Transverse colon (tissue), 4 donors: ENCODE measurements at places on chromosomes 6 and 20. TPM values are rescaled to one million over a fixed set of nuclear protein-coding genes. Genes with fewer than 3 reads are reported as not detected.
A peak's percentile ranks its signal among the peaks of the same experiment; 100 is the strongest.

- no peaks in the 10 kb centered on the region for H3K36me3 ChIP-seq
- H3K27me3 ChIP-seq: no peaks in the 10 kb centered on the region
- H3K4me3 ChIP-seq: no peak overlapping the region
- H3K27ac ChIP-seq: peak overlapping the region; percentile 88
- no peak for DNase-seq
- H3K4me1 ChIP-seq: peaks cover 16% of the 10 kb centered on the region
Observed at GRCh38 chr6:8065519-8065911, 1.3 kb upstream of the BLOC1S5 start.

- no peak for DNase-seq
- no peaks in the 10 kb centered on the region for H3K36me3 ChIP-seq
- H3K4me3 ChIP-seq: no peak overlapping the region
- H3K4me1 ChIP-seq: peaks cover 36% of the 10 kb centered on the region
- H3K27me3 ChIP-seq: no peaks in the 10 kb centered on the region
- peak overlapping the region; percentile 34 for H3K27ac ChIP-seq
Observed at GRCh38 chr6:31205638-31206037, 35.2 kb upstream of the POU5F1 start.

DNA sequence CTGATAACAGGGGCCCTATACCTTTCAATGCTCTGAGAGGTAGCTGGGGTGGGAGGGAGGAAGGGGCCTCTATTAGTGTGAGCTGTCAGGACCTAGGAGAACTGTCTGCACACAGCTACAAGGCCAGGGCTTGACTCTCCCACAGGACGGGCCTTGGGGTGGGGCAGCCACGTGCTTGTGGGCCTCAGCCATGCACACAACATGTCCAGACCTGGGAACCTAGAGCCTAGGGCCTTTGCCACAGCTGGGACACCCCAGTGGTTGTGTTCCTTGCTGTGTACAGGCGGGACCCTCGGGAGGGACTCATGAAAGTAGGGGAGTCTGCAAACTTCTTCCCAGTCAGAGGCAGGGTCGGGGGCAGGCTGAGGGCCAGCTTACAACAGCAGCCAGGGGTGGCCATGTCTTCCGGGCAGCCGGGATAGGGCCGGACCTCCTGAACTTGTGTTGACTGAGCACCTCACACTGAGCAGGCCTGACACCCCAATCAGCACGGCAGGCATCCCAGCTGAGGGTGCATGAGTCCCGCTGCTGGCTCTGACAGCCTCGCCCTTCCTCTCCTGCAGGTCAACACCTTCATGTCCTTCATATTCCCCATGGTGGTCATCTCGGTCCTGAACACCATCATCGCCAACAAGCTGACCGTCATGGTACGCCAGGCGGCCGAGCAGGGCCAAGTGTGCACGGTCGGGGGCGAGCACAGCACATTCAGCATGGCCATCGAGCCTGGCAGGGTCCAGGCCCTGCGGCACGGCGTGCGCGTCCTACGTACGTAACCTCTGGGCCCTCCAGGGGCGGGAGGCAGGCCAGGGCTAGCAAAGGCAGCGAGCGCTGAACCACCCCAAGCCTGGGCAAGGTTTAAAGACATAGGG is 41.9 kb upstream of the MRGBP start:
- peaks cover 11% of the 10 kb centered on the region for H3K4me1 ChIP-seq
- H3K4me3 ChIP-seq: no peak overlapping the region
- H3K27ac ChIP-seq: no peak overlapping the region
- H3K36me3 ChIP-seq: no peaks in the 10 kb centered on the region
- H3K27me3 ChIP-seq: peaks cover 15% of the 10 kb centered on the region

GRCh38 chr6:17042422-17043147 is 59.3 kb upstream of the STMND1 start:
- no peak overlapping the region for H3K4me3 ChIP-seq
- DNase-seq: peak; percentile 66
- no peaks in the 10 kb centered on the region for H3K4me1 ChIP-seq
- peaks cover 6% of the 10 kb centered on the region for H3K27me3 ChIP-seq

DNA sequence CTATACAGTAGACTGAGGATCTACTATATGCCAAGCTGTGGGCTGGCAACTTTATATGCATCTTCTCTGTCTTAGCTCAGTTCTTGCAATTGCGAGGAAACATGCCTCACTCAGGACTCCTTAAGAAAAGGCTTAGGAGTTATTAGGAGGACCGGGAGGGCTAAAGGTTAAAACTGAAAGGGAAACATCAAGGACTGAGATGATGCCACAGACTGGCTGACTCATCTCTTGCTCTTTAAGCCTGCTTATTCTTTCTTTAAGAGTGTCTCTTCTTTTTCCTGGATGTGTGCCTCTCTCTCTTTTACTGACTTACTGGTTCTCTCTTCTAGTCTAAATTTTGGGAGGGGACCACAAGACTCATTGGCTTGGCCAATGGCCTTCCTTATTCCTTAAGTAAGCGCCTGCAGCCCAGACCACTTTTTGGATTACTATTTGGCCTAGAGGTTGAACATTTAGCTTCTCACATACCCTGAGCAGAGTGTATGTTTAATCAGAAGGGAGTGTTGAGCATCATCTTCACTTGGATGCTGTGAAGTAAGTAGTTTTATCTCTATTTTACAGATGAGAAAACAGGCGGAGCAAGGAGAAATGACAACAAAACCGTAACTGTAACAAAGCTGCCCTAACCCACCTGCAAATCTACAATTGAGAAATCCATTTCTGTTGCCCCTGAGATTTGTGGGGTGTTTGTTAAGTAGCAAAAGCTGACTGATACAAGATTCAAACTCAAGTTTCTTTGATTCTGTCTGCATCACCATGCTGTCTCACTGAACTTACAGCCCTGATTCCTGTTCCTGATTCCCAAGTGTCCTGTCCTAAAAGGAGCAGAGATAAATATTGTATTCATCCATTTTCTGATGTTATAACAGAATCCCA is 7.2 kb upstream of the SDC4 start:
- no peak for DNase-seq
- H3K36me3 ChIP-seq: no peaks in the 10 kb centered on the region
- peak overlapping the region; percentile 83 for H3K27ac ChIP-seq
- H3K4me1 ChIP-seq: peaks cover 54% of the 10 kb centered on the region

- H3K4me1 ChIP-seq: no peaks in the 10 kb centered on the region
- H3K27me3 ChIP-seq: peaks cover 37% of the 10 kb centered on the region
- peak; percentile 17 for DNase-seq
- peak within 1 kb of the TSS; percentile 22 for H3K4me3 ChIP-seq
Observed at GRCh38 chr6:34465531-34466241, at the start of gene PACSIN1. Gene PACSIN1, plus strand, starts transcription at chr6:34466076. Its CDS starts 60,230 bp downstream, at chr6:34526306.

GRCh38 chr20:3890398-3890751 is 1.2 kb downstream of the PANK2 start:
- peak overlapping the region; percentile 93 for H3K27ac ChIP-seq
- no peak for DNase-seq
- no peaks in the 10 kb centered on the region for H3K36me3 ChIP-seq
- H3K4me1 ChIP-seq: peaks cover 19% of the 10 kb centered on the region

GRCh38 chr6:13807696-13808095 is 6.7 kb downstream of the MCUR1 start:
- H3K27me3 ChIP-seq: no peaks in the 10 kb centered on the region
- peaks cover 29% of the 10 kb centered on the region for H3K4me1 ChIP-seq
- peaks cover 15% of the 10 kb centered on the region for H3K36me3 ChIP-seq
- no peak overlapping the region for H3K4me3 ChIP-seq

GRCh38 chr6:104407957-104408356 is 451.8 kb downstream of the HACE1 start:
- H3K27me3 ChIP-seq: no peaks in the 10 kb centered on the region
- DNase-seq: no peak
- H3K4me3 ChIP-seq: no peak overlapping the region
- H3K4me1 ChIP-seq: no peaks in the 10 kb centered on the region
- no peak overlapping the region for H3K27ac ChIP-seq
- H3K36me3 ChIP-seq: no peaks in the 10 kb centered on the region

- no peaks in the 10 kb centered on the region for H3K4me1 ChIP-seq
- no peak for DNase-seq
- H3K27me3 ChIP-seq: no peaks in the 10 kb centered on the region
Observed at GRCh38 chr6:71107911-71108420, 151.1 kb upstream of the B3GAT2 start.

DNA sequence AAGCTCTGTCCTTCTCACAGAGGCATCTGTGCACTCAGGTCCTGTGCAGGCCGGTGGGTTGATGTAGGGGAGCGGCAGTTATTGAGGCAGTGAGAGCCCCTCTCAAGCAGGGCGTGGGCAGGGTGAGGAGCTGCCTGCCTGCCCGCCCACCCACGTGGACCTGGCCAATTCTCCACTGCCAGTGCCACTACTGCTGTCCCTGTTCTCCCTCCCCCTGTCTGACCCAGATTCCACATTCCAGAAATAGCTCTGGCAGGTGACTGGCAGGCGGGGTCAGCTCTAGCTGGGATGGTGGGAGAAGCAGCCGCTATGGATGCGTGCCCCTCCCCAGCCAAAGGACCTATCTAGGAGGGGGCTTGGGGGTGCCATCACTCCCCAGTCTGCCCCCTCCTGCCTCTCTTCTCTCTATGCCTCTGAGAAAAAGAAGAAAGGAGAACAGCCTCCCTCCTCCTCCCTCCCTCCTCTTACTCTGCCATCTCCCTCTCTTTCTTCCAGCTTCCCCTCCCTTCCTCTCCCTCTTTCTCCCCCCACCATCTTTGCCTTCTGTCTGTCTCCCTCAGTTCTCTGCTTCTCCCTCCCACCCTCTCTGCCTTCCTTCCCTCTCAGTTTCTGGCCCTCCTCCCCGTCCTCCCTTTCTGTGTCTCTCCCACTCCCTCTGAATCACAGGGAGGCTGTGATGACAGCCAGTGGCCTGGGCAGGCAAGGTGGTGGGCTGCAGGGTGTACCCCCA is 86.5 kb upstream of the MYL9 start:
- DNase-seq: no peak
- H3K4me3 ChIP-seq: no peak overlapping the region
- H3K4me1 ChIP-seq: no peaks in the 10 kb centered on the region
- H3K27me3 ChIP-seq: no peaks in the 10 kb centered on the region
- no peaks in the 10 kb centered on the region for H3K36me3 ChIP-seq

DNA sequence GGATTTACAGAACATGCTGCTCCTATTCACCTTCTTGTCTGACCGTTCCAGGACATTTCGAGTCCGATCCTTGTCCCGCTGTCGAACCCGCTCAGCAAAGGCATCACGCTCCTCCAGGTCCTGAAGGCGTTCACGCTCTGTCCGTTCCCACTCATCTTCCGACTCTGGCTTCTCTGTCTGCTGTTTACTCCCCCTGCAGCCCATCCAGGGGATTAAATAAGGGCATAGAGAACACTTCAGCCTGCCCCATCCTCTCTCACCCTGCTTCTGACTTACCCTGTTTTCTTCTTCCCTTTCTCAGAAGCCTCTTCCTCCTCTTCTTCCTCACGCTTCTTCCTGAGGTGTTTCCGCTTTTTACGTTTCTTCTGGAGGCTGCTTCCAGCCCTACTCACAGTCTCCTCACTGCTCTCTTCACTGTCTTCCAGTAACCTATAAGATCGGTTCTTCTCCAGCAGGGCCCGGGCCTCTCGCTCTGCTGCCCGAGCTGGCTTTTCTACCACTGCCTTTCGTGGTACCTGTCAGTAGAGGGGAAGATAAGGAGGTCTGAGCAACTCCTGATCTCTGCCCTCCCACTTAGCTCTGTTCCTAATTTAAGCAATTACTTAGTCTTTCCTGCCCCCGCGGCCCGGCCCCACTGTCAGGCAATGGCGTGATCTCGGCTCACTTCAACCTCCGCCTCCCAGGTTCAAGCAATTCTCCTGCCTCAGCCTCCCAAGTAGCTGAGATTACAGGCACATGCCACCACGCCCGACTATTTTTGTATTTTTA is 1.9 kb downstream of the DHX16 start:
- H3K27ac ChIP-seq: no peak overlapping the region
- H3K27me3 ChIP-seq: no peaks in the 10 kb centered on the region
- H3K4me3 ChIP-seq: no peak overlapping the region
- no peak for DNase-seq

DNA sequence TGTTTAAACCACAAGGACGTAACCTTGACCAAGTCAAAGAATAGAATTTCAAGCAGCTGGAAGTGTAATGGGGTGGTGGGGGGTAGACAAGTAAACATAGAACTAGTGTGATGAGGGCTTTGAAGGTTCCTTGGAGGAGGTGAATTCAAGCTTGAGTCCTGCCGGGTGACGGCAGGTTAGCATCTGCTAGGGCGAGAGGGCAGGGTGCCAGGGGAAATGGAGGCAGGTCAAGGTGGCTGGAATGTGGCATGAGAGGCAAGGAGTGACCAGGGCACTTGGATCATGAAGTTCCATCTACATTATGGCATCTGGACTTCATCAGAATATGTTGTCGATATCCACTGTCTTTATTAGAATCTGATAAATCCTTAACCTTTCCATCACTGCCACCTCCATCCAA is 207.5 kb upstream of the SLC35B3 start:
- no peak overlapping the region for H3K27ac ChIP-seq
- no peak overlapping the region for H3K4me3 ChIP-seq
- H3K27me3 ChIP-seq: no peaks in the 10 kb centered on the region
- no peaks in the 10 kb centered on the region for H3K36me3 ChIP-seq
- no peaks in the 10 kb centered on the region for H3K4me1 ChIP-seq
- DNase-seq: no peak

GRCh38 chr6:159201336-159201735 is 32.1 kb downstream of the FNDC1 start:
- no peak overlapping the region for H3K27ac ChIP-seq
- H3K4me3 ChIP-seq: no peak overlapping the region

GRCh38 chr6:17551383-17551958 is 48.6 kb upstream of the FAM8A1 start:
- H3K4me3 ChIP-seq: no peak overlapping the region
- no peaks in the 10 kb centered on the region for H3K27me3 ChIP-seq
- no peaks in the 10 kb centered on the region for H3K4me1 ChIP-seq
- no peaks in the 10 kb centered on the region for H3K36me3 ChIP-seq

DNA sequence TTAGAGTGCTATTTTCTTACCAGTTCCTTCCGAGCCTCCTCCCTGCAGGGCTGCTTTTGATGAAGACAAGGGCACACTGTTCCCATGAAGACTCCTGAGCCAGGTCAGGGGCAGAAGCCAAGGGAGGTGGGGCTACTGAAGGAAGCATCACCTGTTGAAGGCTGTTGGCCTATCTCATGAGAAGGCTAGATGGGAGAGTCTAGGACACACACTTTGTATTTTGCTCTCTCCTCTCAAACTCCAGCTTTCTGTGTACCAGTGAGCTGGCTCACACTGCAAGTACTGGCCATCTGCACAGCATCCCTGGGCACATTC is 683.2 kb upstream of the ID4 start:
- no peaks in the 10 kb centered on the region for H3K36me3 ChIP-seq
- no peaks in the 10 kb centered on the region for H3K4me1 ChIP-seq
- no peak for DNase-seq
- H3K27me3 ChIP-seq: no peaks in the 10 kb centered on the region

- no peaks in the 10 kb centered on the region for H3K27me3 ChIP-seq
- peak within 1 kb of the TSS; percentile 67 for H3K27ac ChIP-seq
- peak; percentile 92 for DNase-seq
Observed at GRCh38 chr20:10034717-10035571, at the start of gene ANKEF1. Gene ANKEF1, plus strand, starts transcription at chr20:10034987. Its CDS starts 3,315 bp downstream, at chr20:10038302.

Gene TREML1
- not detected for total RNA-seq

Gene CARMIL1
- 70.3 TPM for total RNA-seq

Gene MYT1
- not detected for total RNA-seq

Gene NHSL1
- 103 TPM for total RNA-seq

Gene CDSN
- not detected for total RNA-seq

Gene FLRT3
- 3.4 TPM for total RNA-seq

Gene SLC35D3
- not detected for total RNA-seq

Gene MUC21
- total RNA-seq: not detected

Gene TUBB1
- total RNA-seq: not detected

Gene TDRD6
- total RNA-seq: 0.20 TPM

Gene LPA
- 0.48 TPM for total RNA-seq
